ENCODE measurements at places on chromosomes 5 and 9.

- no peak for DNase-seq
These were observed 13.9 kb downstream of the IDNK start for GRCh38 chr9:83636813-83637212.

- no peak for DNase-seq
These were observed 32.2 kb upstream of the CDH18 start for GRCh38 chr5:20020247-20020646.

DNA sequence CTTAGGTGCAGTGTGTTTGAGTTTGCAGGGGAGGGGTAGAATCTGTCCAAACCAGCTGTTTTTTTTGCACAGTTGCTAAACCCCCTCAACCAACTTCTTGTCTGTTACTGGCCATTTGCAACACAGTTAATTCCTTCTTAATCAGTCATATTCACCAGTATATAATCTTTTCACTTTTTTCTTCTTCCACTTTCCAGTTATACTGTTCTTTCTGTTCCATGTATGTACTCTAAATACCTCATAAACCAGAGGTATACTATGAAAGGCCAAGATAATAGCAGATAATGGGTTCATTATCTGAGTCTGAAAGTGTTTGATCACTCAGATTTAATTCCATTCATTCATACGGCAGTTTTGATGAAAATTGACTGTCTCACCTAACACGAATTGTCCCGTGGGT lies 11.1 kb downstream of the SMAD5 start:
- no peak for DNase-seq

- peak; percentile 86 for DNase-seq
These were observed 1.4 kb upstream of the CIZ1 start for GRCh38 chr9:128192601-128193371.

DNA sequence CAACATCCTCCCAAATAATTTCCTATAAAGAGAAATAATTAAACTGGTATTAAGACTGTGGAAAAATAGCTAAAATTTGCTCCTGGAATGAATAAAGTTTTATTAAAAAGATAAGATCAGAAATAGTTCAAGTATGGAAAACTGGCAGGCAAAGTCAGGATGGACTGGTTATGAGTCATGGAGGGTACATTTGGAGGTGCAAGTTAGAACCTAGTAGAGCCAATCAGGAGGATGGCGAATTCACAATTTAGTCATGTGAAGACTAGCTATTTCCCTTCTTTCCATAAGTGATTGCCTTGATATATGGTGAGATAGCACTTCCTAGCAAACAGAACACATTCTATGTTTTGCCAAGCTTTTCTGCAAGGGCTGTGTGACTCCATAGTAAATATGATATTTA lies 1303.5 kb downstream of the EFNA5 start:
- DNase-seq = no peak

- no peak for DNase-seq
These were observed 56.1 kb downstream of the MEF2C start for GRCh38 chr5:88826646-88827585.

GRCh38 chr9:82987370-82988189 lies 75.4 kb downstream of the RASEF start:
- DNase-seq = no peak

DNA sequence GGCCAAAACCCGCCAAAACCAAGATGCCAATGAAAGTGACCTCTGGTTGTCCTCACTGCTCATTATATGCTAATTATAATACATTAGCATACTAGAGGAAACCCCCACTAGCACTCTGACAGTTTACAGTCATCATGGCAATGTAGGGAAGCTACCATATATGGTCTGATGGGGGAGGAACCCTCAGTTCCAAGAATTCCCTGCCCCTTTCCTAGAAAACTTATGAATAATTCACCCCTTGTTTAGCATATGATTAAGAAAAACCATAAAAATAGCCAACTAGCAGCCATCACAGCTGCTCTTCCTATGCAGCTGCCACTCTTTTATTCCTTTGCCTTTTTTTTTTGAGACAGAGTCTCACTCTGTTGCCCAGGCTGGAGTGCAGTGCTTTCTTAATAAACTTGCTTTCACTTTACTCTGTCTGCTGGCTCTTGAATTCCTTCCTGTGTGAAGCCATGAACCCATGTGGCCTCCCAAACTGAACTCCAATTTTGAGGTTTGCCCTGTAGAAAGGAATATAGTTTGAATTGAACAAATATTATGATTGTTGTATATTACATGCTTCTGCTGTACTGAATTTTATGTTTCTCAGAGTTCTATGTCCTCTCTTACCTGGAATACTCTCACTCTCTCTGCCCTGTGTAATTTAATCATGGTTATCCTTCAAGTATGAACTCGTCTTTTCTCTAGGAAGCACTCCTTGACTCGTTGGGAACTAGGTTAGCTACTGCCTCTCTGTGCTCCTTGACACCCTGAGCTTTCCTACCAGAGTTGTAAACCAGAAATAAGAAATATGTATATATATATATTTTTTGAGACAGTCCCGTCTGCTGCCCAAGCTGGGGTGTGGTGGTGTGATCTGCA lies 59.8 kb downstream of the KIAA1958 start:
- DNase-seq = no peak

- DNase-seq = no peak
These were observed 64.3 kb downstream of the MVB12B start for GRCh38 chr9:126390923-126391322.

DNA sequence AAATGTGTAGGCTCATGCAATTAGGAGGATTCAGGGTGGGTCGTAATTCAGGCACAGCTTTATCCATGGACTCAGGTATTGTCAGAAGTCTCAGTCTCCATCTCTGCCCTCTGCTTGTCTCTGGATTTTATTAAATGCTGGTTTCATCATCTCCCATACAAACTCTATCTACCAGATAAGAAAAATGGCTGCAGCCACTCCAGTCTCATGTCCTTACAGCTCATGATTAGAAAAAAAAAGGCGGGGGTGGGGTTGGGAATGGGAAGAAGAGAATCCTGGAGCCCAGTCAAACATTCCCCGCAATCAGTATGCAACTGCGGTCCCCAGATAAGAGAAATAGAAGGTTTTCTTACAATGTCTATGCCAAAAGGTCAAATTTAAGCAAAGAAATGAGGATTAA lies 7.6 kb upstream of the FBXO38 start:
- no peak for DNase-seq

- no peak for DNase-seq
These were observed 74.9 kb downstream of the UNC13B start for GRCh38 chr9:35236692-35237091.

- no peak for DNase-seq
These were observed 34.9 kb upstream of the RPS23 start for GRCh38 chr5:82313016-82313415.

GRCh38 chr5:161283296-161283695 lies 263.2 kb downstream of the GABRB2 start:
- no peak for DNase-seq

- DNase-seq = no peak
These were observed 346.4 kb downstream of the ARL15 start for GRCh38 chr5:53963958-53964357.

GRCh38 chr5:65969539-65970393 lies 43.4 kb downstream of the ERBIN start:
- no peak for DNase-seq

DNA sequence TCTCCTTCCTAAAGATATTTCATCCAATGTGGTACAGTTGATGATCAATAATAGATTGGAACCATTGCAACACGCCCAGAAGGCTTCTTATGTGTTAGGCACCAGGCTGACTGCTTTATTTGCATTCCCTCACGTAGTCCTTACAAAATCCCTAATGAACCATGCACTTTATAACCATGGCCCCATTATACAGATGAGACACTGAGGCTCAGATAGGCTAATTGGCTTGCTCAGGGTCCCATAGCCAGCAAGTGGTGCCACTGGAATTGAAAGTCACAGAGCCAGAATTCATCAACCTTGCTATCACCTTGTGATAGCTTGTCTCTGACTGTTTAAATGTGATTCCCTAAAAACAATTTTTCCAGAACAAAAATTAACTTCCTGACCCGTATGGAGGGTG lies 27.8 kb upstream of the RAI14 start:
- no peak for DNase-seq

DNA sequence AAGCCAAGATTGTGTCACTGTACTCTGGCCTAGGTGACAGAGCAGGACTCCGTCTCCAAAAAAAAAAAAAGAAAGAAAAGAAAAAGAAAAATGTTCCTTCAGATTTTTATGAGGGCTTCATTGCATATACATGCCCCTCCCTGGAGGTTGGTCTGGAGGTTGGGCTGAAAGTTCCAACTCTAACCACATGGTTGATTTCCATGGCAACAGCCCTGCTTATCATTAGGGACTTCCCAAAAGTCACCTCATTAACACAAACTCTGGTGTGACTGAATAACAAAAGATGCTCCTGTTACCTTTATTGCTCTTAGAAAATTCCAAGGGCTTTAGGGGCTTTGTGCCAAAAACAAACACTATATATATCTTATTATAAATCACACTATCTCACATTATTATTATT lies 113.8 kb downstream of the TMC1 start:
- DNase-seq = no peak

DNA sequence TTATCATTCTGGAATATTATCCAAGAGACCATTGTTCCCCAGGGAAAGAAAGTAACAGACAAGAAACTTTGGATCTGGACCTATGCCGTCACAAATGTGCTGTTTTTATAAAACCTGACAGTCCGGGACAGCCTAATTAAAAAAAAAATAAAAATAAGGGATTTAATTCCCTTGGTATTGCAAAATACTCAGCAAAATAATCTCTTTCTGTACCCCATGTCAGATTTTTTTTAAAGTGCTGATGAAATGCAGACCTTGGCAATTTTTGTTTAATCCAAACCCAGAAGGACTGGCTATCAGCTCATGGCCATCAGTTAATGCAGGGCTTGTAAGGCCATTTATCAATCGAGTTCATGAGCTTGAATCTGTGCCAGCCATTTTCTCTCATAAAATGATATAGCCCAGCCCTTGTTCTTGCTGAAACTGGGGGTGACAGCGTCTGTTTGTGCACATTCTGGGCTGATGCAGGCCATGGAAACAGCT lies 162.7 kb upstream of the S1PR3 start:
- no peak for DNase-seq

DNA sequence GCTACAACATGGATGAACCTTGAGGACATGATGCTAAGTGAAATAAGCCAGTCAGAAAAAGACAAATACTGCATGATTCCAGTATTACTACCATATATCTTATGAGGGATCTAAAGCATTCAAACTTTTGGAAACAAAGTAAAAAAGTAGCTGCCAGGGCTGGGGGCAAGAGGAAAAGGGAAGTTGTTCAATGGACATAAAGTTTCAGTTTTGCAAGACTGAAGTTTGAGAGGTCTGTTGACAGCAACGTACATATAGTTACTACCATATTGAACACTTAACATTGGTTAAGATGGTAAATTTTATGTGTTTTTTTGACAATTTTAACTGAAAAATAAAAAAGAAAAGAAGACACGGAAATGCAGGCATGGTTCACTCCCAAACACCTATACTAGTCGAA lies 77.6 kb downstream of the MAPKAP1 start:
- DNase-seq = no peak

DNA sequence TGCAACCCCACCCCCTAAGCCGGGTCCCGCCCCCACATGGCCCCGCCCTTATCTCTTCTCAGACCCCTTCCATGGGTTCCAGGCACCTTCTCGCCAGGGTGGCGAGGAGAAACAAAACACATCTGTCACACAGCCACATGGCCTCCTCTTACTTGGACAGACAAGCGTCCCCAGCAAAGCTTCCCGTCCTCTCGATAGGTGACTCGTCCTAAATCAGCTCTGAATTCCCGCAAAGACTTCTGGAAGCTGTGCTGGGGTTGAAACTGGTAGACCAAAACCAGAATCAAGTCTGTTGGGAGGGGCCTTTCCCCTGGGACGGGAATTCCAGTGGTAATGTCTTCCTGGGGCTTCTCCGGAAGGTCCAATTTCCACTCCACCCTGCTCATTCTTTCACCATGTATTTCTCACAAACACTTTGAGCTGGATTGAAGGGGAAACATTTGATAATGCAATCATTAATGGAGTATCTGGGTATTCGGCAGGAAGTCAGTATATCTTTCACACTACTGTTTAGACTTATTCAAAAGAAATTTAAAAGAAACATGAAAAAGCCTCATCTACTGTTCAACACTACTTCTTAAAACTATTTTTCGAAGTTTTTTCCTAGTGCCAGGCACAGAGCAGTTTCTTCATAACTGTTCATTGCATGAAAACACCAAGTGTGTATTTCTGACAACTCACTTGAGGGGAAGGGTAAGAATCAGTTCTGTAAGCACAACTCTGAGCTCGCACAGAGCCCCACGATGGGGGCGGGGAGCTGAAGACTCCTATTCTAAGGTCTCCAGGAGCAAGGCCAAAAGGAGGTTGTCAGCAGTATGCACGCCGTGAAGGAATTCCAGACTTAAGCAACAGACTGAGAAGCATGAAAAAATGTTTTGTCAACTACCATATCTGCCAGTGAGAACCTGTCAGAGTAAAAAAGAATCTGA lies 644 bp upstream of the CTNNAL1 start:
- DNase-seq = no peak

DNA sequence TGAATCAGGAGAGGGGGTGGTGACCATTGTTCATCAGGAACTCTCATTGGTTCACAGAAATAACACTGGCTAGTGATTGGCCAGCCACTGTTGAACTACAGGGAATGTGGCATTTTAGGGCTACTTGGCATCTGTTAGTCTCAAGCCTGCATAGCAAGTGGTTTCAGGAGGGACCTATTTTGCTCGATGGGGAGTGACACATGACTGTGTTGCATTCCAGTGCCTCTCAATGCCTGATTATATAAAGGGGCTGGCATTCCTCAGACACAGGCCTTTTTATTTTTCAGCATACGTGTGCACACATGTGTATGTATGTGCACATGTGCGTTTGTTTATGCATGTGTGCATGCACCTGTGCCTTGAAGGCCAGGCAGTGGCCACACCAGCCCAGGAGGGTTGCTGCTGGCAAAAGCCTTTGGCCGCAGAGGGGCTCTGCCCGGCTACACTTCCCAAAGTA lies 23.2 kb downstream of the FGD3 start:
- DNase-seq = no peak

GRCh38 chr5:33362915-33363314 lies 77.8 kb upstream of the TARS1 start:
- no peak for DNase-seq

DNA sequence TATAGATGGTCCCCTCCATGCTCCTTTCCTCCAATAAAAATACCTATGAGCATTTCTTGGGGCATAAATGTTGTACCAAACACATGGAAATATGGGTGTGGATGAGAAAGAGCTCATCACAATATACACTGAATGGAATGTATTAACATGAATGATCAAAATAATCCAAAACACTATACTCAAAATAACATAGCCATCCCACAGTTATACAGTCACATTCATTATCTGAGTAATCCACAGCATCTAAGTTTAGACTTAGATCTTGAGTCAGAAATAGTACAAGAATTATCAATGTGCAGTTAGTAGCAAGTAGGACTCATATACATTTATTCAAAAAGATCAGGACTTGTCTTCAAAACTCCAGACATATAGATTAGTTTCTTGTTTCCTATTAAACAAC lies 175.2 kb upstream of the NREP start:
- no peak for DNase-seq

DNA sequence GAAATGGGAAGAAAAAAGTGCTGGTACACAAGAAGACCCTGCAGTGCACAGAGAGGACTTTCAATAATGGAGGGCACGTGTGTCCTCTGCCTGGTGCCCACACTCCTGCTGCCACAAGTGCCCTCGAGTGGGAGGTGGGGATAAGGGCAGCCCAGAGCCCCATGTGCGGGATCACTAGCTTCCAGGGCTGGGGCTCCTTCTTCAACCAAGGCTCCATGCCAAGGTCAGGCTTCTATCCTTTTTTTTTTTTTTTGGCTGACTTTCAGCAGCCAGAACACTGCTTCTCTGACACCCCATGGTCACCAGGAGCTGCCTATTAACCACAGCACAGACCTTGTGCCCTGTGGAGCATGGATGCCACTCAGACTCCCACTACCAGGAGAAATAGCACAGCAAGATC lies 7.5 kb downstream of the ACSL6 start:
- DNase-seq = no peak

Measured in NCI-H1092 (cell line).